Body of pancreas (tissue), 4 donors: ENCODE measurements at places on chromosomes 5 and 9.

DNA sequence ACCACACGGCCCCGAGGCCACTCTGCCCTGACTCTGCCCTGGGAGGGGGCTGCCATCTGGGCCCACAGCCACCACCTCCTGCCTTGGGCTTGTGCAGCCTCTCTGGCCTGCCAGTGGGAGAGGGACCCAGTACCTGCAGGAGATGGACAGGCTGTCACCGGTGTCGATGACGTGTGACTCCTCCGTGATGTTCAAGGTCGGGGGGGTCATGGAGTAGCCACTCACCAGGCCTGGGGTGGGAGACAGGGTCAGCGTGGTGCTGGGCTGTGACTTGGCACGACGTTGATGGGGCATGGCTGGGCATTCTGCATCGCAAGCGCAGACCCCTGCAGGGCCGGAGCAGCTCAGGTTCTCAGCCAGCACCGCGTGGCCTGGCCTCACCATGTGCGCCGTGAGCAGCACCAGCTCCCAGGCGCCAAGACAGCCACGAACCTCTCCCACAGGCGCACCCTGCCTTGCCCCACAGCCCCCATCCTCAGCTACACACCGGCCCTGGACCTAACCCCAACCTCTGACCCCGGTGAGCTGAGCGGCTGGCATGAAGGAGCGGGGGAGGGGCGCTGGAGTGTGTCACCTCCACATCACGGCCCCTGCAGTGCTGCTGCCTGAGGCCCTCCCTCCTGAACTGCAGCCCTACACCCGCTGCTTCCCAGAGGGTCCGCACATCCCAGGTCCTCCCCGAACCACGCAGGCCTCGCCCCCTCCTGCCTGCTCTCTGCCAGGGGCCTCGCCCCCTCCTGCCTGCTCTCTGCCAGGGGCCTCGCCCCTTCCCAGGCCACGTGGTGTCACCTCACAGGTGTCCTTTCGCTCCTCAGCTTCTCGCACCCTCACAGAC lies 17.6 kb downstream of the FLT4 start:
- peak; percentile 9 for DNase-seq

DNA sequence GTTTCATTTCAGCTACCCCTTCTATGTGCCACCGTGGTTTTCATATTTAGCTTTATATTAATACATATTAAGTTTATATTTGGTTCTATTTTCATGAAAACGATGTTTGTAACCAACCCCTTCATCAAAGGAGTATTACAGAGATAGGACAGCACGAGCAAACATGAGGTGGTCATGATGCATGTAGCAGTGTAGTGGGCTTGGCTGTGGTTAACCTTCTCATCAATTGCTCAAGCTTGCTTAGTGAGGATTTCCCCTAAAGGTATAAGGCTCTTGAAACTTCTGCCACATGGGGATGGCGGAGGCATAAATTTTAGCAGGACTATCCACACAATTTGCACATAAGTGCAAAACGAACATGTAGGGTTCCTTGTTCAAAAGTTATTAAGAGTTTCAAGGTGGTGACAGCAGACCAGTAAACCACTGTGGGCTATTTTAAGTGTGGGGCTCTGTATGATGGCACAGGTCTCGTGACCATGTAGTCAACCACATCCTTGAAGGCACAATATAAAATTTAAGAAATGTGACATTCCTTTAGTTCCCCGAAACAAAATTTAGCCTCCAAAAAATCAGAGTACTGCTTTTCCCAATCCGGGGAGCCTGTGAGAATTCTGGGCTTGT lies 24.8 kb downstream of the TMEM174 start:
- no peak for DNase-seq

DNA sequence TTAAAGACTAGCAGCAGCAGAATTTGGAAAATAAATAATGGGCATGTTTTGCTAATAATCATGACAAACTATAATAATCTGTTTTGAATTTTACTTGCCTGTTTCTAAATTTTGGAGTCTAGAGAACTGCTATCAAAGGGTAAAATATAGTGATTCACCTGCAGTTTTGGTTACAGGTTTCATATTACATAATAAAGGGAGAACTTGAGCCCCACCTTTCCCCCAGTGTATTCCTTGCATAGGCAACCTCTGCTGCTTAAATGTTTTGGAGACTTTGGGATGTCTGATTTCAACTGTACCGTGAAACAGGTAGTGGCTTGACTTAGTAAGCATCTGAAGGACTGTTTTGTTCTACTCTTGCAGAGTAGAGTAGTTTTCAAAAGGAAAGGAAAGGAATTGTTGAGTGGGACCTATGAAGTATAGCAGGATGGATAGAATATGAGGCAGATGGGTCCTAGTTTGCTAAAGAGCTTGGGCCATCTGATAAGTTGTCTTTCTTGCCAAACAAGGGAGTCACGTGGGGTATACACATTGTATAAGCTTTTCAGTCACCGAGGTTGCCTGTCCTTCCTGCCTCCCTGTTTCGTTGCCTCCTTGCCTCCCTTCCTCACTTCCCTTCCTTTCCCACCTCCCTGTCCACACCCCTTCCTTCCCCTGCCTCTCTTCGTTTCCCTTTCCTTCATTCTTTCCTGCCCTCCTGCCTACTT lies 19.1 kb downstream of the CREBRF start:
- DNase-seq: no peak

DNA sequence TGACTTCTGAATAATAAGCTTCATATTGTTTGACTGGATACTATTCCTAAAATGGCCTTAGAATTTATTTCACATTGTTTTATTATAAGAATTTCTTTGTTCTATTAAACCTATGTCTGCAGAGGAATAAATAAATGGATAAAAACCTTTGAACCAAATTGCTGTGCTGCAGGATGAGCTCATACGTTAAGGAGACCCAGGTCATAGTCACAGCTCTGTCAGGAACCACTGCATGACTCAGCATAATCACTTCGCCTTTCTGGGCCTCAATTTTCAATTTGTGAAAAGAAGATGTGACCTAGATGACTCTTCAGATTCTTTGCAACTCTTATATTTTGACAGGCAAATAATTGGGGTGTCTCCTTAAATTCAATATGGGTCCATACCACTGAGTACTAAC lies 36.7 kb upstream of the HMHB1 start:
- DNase-seq: no peak

DNA sequence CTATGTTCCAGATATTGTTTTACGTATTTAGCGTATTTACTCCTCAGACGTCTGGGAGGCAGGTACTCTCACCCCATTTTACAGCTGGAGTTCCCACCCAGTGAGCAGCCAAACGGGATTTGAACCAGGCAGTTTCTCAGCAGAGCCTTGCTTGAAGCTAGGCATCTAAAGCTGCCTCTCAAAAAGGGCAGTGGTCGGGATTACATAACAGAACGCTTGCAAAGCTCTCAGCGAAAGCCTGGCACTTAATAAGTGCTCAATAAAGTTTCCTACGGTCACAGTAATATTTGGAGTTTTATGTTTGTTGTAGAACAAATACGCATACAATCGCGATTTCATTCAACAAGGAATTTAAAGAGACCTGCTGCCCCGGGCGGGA lies 286 bp upstream of the BSPRY start:
- DNase-seq: no peak

DNA sequence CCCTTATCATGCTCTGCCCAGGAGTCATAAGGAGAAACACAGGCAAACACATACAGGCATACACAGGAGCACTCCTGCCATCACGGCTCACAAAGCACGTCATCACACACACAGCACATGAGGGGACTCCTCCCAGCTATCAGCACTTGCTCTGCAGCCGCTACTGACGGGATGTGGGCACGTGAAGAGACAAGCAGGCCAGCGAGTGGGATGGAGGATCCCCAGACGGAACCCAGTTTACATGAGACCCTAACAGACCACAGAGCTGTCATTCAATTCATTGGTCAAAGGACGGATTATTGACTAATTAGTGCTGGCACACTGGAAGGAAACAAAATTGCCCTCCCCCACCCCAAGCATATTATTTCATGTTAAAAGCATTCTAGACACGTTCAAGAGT lies 53.6 kb downstream of the SEMA4D start:
- no peak for DNase-seq

DNA sequence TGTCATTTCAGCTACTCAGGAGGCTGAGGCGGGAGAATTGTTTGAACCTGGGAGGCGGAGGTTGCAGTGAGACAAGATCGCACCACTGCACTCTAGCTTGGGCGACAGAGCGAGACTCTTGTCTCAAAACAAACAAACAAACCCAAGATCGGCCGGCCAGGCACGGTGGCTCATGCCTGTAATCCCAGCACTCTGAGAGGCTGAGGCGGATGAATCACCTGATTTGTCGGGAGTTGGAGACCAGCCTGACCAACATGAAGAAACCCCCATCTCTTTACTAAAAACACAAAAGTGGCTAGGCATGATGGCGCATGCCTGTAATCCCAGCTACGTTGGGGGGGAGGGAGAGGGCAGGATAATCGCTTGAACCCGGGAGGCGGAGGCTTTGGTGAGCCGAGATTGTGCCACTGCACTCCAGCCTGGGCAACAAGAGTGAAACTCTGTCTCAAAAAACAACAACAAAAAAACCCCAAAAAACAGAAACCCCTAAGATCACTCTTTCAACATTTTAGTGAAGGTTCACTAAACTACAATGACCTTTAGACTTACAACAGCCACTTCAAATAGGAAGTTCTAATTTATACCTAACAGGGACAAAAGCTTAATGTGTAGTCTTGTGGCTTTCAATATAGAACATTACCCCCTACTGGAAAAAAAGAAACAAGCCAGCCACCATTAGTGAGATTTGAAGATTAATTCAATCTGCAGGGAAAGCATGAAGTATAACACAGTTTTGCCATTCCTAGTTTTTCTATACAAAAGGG lies 7.0 kb downstream of the HSPA9 start:
- DNase-seq: no peak

GRCh38 chr5:129460936-129461710 lies 1.0 kb downstream of the ADAMTS19 start:
- DNase-seq: peak; percentile 50

DNA sequence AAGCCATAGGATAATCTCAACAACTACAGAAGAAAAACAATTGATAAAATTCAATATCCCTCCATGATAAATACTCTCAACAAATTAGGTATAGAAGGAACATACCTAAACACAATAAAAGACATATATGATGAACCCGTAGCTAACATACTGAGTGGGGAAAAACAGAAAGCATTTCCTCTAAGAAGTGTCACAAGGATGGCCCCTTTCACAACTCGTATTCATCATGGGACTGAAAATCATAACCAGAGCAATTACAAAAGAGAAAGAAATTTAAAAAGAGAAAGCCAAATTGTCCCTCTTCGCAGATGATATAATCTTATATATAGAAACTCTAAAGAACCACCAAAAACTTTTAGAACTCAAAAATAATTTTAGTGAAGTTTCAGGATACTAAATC lies 146.3 kb upstream of the RGMB start:
- DNase-seq: no peak

DNA sequence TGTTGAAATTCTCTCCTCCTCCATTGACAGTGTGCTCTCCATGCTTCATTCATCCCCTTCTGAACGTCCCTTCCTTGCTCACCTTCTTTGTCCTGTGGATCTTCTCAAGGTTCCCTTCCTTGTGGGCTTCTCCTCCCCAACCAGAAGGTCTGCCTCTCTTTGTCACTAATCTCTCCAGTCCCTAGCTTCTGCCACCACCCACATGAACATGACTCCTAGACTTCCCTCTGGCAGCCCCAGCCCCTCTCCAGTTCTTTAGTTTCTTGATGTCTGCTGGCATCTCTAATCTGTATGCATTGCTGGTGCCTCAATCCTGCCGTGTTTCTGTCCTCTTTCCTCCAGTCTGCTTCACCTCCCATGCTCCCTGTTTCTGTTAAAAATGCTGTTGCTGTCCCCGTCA lies 79.3 kb downstream of the ARHGAP26 start:
- no peak for DNase-seq

DNA sequence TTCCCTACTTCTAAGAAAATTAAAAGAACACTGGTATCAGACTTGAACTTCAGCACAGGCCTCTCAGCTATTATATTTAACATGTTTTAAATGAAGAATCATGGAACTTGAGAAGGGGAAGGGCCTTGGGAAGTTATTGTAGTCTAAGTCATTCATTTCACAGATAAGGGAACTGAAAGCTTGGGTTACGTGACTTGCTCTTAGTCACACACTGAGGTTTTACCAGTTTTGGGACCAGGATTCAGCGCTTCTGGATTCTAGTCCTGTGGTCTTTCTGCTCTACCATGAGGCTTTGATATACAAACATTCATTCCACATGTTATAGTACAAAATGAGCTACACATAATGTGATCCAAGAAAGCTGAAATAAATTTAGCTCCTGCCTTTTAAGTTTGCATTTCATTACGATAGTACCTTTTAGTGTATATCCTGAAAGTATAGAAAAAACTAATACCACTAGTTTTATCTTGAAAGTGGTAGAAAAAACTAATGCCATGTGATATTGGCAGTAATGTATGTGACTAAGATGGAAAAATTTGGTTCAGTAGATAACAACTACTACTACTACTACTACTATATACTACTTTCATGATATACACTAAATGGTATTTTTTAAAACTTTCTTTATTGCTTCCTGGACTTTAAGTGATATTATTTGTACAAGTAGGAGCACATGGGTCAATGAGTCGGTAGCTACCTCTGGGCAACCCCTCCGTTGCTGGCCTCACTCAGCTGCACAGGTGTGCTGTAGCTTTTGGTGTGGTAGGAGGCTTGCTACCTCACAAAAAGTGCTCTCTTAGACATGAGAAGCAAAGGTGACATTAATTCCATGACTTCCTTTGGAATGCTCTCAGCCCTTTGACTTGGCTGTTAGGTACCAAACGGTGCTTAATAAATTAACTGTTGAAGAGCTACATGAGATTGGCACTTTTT lies 40.7 kb downstream of the F2RL2 start:
- DNase-seq: no peak

DNA sequence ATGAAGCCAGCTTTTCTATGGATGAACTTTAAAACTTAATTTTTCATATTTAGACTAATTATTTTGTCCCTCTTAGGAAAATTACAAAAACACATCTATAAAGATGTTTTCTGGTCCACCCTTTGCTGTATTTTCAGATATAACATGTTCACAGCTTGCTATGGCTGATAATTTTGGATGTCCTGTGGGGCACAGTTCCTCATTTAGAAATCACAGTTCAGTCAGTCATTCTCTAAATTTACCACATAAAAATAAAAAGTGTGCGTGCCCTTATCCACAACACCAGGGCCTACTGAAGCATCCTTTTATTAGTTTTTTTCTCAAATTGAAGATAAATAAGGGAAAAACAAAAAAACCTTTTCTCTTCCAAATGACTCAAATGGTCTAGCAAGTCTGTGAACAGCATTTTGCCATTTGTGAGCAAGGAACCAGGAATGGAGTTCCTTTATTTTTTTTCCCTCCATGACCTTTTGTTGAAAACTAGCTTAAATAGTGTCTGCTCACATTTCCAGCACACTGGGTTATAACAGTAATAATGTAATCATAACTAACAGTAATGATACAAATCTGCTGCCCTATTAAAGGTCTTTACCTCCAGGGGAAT lies 87.1 kb downstream of the CEMIP2 start:
- DNase-seq: no peak

GRCh38 chr5:20113031-20113715 lies 125.2 kb upstream of the CDH18 start:
- no peak for DNase-seq

DNA sequence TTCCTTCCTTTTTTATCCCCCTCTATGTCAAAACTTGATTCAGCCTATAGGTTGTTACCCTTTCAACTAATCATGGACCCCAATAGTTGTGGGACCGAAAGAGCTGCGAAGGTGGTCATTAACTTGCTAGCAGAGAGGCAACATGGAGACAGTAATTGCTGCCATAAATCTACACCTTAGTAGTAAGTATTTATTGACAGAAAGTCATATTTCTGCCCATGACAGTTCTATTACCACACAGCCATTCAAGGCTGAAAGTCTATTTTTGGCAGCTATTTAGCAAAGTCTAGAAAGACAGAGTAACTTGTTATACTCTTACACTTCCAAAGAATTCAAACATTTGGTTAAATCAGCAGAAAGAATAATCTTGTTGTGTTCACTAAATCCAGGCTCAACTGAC lies 236.2 kb downstream of the PRELID2 start:
- no peak for DNase-seq

GRCh38 chr9:34983209-34983608 lies 6.3 kb upstream of the DNAJB5 start:
- no peak for DNase-seq
